ENCODE measurements at places on chromosomes 6 and 20. TPM values are rescaled to one million over a fixed set of nuclear protein-coding genes. Genes with fewer than 3 reads are reported as not detected.

Gene PLCB1
- 11.4 TPM for polyA plus RNA-seq

Gene SLC17A3
- not detected for polyA plus RNA-seq

Gene LZTS3
- polyA plus RNA-seq: 42.0 TPM

Gene MRPL18
- 104 TPM for polyA plus RNA-seq

Gene MYCT1
- not detected for polyA plus RNA-seq

Gene B3GAT2
- polyA plus RNA-seq: 5.6 TPM

Gene COL12A1
- 0.63 TPM for polyA plus RNA-seq

Gene ZC2HC1B
- 0.34 TPM for polyA plus RNA-seq

Gene ZSCAN23
- polyA plus RNA-seq: 14.7 TPM

Gene MLN
- polyA plus RNA-seq: not detected

Gene MRPL2
- 17.2 TPM for polyA plus RNA-seq

Gene HLA-DOB
- not detected for polyA plus RNA-seq

Gene LY86
- not detected for polyA plus RNA-seq

Gene OGFR
- 15.6 TPM for polyA plus RNA-seq

Gene RAET1L
- not detected for polyA plus RNA-seq

Measured in neural cell (in vitro differentiated cells).